Pulmonary artery endothelial cell (primary cell): ENCODE measurements at places on chromosomes 1 and 21. TPM values are rescaled to one million over a fixed set of nuclear protein-coding genes. Genes with fewer than 3 reads are reported as not detected.
A peak's percentile ranks its signal among the peaks of the same experiment; 100 is the strongest.

Gene CTTNBP2NL
- 25.2 and 34.1 TPM in 2 replicates for total RNA-seq

Gene ACKR1
- 0.86 TPM in 1 of 2 replicates, not detected in the other for total RNA-seq

Gene PCSK9
- 0.07 TPM in 2 replicates for total RNA-seq

Gene MPL
- total RNA-seq: not detected in 2 replicates

Gene RABGAP1L
- total RNA-seq: 22.9 and 28.0 TPM in 2 replicates

Gene GALE
- total RNA-seq: 47.1 and 59.4 TPM in 2 replicates

Gene STUM
- total RNA-seq: not detected in 2 replicates

Gene PTAFR
- 0.20 and 0.21 TPM in 2 replicates for total RNA-seq

DNA sequence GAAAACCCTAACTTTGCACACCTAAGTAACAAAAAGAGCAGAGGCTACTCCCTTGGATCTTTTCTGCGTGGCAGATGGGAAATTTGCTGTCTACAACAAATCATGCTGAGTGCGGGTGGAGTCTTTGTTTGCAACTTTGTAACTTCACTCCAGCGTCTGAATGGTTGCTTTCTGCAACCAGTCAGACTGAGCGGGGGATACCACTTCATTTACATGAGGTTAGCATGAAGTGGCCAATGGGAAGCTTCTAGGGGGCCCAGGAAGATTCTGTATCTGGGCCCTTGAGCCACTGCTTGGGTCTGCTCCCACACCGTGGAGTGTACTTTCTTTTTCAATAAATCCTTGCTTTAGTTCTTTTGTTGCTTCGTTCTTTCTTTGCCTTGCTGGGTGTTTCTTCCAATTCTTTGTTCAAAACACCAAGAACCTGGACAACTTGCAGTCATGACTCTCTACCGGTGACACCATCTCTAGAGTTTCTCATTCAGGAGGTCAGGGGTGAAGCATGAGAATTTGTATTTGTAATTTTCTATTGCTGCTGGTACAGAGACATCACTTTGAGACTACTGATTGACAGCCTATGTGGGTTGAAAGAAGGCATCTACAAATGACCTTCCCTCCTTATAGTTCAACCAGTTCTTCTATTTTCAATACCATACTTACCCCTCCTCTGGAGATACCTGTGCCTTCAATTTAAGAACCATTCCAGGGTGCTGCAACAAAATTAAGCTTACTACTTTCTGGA, 55.8 kb upstream of the RC3H1 start:
- no peak for DNase-seq

DNA sequence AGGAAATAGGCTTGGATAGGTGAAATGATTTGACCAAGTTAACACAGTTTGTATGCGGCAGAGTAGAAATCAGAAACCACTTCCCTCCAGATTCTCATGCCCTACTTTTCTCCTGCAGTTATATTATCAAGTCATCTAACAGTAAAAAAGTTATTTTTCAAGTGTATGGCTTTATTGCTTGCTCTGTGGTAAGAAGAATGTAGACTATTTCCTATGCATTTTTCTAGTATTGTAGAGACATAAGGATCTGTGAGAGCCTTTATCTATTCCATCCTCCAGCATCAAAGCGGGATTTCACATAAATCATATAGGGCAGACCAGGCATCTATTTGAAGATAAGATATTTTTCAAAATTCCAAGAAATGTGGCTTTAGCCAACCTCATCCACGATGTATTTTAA, 208.5 kb downstream of the TTLL7 start:
- no peak for DNase-seq

DNA sequence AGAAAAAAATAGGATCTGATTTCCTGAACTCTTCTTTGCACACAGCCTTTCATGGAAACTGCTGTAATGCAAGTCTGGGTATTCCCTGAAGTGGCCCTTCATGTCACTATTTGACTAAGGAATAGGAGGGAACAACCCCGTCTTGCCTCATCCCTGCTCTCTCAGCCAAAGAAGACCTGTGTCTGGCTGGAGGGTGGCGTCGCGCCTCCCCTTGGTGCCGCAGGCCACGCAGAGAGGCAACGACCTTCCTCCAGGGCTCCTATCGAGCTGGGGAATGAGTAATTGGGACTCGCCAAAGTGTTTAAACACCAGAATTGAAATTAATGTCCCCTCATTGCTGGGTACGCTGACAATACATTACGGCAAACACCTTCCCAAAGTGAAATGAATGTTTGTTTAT, 129.8 kb downstream of the PBX1 start:
- DNase-seq: no peak

- DNase-seq: no peak
These were observed 12.2 kb downstream of the AKIRIN1 start for GRCh38 chr1:39003281-39003680.

GRCh38 chr21:33151941-33152731, 77.6 kb upstream of the IFNAR2 start:
- no peak for DNase-seq

DNA sequence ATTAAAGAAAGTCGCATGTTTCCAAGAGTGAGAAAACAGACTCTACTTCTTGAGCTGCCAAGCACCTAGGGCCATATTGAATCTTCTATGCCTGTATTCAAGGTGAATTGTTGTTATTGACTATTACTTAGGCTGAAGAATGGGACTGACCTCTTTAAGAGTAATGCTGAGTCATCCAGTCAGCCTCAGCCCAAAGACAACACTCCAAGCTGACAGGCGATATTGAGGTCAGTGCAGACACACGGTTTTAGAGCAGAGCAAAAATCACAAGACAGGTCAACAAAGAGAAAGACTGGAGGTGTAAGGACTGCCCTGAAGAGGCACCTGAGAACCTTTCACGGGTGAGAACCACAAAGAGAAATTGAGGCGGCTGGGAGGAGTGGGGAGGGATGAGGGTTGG, 146.9 kb downstream of the MIS18A start:
- no peak for DNase-seq

DNA sequence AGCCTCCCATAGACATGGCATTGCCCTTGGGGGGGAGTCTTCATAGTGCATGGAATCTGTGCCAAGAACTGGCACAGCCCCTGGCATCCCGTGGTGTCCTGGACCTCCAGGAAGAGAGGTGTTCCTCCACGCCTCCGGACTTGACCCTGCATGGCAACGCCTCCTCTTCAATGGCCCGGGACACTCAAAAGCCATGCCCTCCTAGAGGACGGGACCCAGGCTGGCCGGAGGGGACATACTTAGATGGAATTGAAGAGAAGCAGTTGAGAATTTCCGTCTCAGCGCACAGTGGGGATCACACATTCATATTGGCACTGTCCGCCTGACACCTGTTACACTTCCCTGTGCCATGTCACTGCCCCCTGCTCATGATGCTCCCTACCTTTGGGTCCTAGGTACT, 38.4 kb upstream of the TENT5C start:
- no peak for DNase-seq

GRCh38 chr1:247269133-247269532, 13.3 kb downstream of the VN1R5 start:
- no peak for DNase-seq

DNA sequence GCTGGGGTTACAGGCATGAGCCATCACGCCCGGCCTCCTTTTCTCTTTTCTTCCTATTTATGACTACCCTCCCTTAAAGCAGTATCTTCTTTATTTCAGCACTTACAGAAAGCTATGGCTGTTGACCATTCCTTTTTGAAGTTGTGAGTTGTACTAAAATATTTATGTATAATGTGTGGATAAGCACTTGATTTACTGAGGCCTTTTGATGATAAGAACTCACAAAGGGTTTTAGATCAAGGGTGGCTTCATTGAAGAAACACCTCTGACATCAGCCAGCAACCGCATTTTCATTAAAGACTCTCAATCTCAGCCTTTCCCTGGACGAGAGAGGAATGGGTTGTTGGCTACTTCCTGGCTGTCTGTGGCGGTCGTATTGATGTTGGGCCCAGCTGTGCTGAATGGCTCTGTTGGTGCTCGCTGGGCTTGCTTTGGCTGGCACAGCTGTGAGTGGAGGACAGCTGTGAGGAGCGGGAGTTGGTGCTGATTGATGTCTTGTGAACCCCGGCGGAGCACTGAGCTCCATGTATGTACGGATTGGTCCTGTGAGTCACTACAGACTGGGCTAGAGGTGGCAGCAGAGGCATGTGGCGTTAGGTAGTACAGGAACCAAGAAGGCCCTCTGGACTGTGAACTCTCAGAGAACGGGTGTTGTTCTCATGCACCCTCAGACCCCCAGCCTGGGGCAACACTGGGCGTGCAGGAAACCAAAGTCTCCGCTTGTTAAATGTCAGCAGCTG, 208.8 kb downstream of the KIF26B start:
- no peak for DNase-seq

DNA sequence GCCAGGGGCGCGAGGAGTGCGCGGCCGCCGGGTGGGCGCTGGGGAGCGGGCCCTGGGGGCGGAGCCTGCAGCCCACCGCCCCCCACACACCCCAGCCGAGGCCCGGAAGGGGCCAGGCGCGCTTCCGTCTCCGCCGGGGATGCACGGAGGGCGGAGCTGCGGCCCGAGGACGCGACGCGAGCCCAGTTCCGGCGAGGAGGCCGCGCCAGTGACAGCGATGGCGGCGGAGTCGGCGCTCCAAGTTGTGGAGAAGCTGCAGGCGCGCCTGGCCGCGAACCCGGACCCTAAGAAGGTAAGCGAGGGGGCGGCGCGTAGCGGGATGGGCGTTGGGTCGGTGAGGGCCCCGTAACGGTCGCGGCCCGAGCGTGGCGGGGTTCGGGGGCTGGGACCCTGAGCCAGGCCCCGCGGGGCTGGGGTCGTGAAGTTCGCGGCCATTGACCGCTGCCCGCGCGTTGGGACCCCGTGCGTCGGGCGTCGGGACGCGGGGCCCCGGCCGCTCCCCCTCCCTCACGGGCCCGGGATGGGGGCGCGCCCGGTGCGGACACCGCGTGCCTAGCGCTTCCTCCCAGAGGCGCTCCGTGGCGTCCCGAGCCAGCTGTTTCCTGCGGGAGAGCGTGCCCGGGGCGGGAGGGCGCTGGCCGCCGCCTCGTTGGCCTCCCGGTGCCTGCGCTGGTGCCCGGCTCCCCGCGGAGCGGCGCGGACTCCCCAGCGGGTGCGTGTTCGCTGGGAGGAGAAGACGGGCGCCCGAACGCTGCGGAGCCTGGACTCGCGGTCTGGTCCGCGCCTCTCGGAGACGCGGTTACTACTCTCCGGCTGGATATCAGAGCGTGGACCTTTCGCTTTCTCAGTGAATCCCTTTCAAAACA, at the start of gene ELOA:
Gene ELOA (plus strand): TSS at position 185 of the 866 bp plus-strand sequence. CDS start 33 bp downstream, at position 218.
- no peak for DNase-seq

GRCh38 chr1:10835421-10835820, 39.0 kb upstream of the CASZ1 start:
- DNase-seq: no peak

GRCh38 chr1:26999440-26999987, 6.0 kb downstream of the TRNP1 start:
- peak; percentile 66 for DNase-seq

DNA sequence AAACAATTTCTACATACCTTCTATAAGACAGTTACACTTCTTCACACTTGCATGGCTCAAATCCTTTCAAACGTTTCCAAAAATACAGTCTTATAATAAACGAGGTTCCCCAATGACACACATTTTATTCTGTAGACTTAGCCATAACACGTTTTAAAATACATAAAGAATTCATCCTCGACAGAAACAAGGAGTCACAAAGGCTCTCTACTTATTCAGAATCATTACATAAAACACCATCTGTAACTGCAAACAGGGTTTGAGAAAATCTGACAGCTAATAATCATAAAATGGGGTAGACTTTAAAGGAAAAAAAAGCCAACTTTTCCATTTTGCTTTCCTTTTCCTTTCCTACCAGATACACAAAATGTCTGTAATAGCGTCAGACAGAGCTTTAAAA, 1.8 kb downstream of the PIK3R3 start:
- DNase-seq: no peak

- DNase-seq: no peak
These were observed 89.2 kb upstream of the POU3F1 start for GRCh38 chr1:38135625-38136414.

DNA sequence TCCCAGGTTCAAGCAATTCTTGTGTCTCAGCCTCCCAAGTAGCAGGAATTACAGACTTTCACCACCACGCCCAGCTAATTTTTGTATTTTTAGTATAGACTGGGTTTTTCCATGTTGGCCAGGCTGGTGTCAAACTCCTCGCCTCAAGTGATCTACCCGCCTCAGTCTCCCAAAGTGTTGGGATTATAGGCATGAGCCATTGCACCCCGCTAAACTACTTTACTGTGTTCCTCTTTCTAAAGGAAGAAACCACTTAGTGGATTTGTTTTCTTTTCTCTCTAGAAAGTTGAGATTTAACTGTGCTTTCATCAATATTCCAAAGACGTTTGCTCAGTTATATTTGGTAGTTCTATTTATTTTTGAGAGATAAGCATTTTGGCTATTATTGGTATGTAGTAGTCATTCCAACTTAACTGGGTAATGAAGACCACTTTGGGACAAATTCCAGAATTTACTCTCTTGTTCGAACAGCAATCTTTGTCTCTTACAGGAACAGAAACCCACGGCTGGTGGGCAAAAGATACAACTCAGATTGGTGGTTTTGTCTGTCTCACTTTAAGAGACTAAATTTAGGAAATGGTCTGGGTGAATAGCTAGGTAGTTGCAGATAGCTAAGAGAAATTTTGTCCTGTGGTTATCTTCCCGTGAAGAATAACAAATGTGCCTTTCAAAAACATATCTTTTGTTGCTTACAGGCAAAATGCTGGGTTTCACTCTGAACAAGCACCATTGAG, 103.5 kb upstream of the CD55 start:
- DNase-seq: no peak

GRCh38 chr1:43995984-43996732, 4.8 kb downstream of the CCDC24 start:
- DNase-seq: no peak

- no peak for DNase-seq
These were observed 161.3 kb downstream of the CLEC20A start for GRCh38 chr1:178335426-178335825.

GRCh38 chr1:47160716-47161115, 23.5 kb downstream of the CYP4A22 start:
- no peak for DNase-seq

DNA sequence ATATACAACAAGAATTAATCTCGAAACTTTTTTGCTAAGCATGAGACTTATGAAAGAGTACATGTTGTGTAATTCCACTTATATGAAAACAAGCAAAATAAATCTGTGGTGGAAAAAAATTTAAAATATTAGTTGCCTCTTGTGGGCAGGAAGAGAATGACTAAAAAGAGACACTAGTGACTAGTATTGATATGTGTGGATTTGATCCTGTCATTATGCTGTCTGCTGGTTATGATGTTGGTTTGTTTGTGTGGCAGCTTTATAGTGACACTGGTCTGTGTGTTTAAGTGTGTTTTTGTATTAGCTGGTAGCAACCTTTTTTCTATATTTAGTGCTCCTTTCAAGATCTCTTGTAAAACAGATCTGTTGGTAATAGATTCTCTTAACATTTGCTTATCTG, 267.8 kb upstream of the NRIP1 start:
- DNase-seq: no peak

GRCh38 chr1:119006406-119007279, 18.5 kb upstream of the TBX15 start:
- DNase-seq: no peak

DNA sequence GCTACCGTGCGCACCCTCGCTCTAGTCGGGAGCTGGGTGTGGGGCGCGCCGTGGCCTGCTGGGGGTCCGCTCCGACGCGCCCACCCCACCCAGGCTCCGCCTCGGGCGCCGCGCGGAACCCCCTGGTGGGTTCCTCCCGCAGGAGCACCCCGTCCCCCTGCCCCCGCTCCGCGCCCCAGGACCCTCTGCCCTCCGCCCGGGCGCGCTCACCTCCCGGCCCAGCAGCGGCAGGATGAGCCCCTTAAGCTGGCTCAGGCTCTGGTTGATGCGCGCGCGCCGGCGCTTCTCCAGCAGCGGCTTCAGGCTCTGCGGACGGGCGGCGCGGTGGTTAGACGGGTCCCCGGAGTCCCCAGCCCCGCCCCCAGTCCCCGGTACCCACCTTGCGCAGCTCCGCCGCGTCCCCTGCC, 319 bp downstream of the HES2 start:
- DNase-seq: no peak

- DNase-seq: peak; percentile 39
These were observed at the start of gene PLA2G4A for GRCh38 chr1:186828611-186829454. Gene PLA2G4A, plus strand, starts transcription at chr1:186828949. Its CDS starts 25,406 bp downstream, at chr1:186854355.
